ENCODE measurements at places on chromosomes 4 and X.

DNA sequence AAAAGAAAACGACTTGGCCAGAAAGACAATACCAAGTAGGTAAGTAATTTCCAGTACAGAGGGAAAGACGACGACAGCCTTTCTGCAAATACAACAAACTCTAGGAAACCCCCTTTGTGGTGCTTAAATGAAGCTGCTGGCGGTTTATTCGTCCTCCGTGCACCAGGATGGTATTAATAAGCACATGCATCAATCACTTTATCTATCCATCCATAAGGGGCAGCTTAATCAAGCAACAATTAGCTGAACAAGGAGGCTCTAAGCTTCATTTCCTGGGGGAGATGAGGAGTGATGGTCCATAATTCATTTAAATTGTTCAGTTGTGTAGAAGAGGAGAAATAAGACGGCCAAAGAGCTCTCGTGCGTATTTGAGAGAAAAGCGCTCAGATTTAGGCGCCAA, 26.2 kb downstream of the IRF2 start:
- no peak for DNase-seq

- no peak for DNase-seq
Observed at GRCh38 chr4:56469489-56470210, 2.2 kb downstream of the SRP72 start.

DNA sequence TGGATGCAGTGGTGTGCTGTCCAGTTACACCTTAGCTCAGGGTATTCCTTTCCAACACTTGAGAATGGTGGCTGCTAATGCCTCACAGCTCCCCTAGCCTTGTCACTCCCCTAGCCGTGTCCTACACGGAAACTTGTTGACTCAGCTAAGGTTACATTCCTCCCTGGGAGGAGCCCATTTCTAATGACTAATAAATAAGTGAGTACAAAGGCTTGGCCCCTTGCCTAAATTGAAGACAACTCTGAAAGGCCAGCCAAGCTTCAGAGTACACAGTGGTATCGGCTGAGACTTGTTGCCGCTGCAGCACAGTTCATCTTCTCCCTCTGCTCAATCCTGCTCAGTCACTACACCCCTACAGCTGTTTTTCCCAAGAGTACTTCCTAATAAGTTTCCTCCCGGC, 21.2 kb upstream of the SLC25A31 start:
- DNase-seq: no peak

GRCh38 chr4:118112117-118113046, 78.1 kb downstream of the NDST3 start:
- DNase-seq: no peak

DNA sequence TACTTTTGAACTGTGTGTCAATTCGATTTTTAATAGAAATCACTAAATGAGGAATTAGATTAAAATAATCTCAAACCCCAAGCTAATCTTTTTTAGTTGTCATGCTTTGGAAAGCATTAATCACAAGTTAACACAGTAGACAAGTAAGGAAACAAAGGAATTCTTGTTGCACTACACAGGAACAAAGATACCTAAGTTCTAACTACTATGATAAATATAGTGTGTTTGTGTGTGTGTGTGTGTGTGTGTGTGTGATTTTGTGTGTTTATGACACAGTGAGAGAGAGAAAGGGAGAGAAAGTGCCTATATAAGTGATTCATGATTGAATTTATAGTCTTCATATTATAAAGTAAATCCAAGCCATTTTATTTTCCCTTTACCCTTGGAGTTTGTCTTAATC, 931.4 kb downstream of the PCDH7 start:
- no peak for DNase-seq

- no peak for DNase-seq
Observed at GRCh38 chrX:129779747-129780146, at the start of gene SASH3. Gene SASH3 (plus strand): TSS chrX:129779949. CDS start chrX:129780098, 149 bp downstream.

GRCh38 chr4:2825740-2826139, 17.9 kb upstream of the ADD1 start:
- no peak for DNase-seq

GRCh38 chr4:142923619-142924018, 77.5 kb upstream of the INPP4B start:
- no peak for DNase-seq

GRCh38 chr4:75639124-75639695, 8.9 kb upstream of the CDKL2 start:
- no peak for DNase-seq

- no peak for DNase-seq
Observed at GRCh38 chr4:149980941-149981340, 97.3 kb upstream of the DCLK2 start.

DNA sequence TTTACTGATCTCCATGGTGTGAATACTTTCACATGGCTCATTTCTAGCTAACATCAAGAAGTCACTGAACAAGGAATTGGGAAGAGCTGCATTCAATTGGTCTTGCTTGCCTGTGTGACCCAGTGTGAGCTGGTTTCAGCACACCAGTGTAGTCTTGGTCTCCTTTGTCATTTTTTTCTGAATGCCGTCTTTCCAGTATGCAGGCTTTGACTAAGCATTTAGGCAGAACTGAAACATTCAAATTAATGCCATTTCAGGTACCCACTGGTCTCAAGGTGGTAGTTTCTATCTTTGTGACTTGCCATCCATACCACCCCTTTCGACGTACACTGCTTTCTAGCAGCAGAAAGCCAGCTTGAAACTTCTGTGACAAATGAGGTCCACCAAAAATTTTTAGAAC, 550.5 kb upstream of the BOD1L1 start:
- no peak for DNase-seq

DNA sequence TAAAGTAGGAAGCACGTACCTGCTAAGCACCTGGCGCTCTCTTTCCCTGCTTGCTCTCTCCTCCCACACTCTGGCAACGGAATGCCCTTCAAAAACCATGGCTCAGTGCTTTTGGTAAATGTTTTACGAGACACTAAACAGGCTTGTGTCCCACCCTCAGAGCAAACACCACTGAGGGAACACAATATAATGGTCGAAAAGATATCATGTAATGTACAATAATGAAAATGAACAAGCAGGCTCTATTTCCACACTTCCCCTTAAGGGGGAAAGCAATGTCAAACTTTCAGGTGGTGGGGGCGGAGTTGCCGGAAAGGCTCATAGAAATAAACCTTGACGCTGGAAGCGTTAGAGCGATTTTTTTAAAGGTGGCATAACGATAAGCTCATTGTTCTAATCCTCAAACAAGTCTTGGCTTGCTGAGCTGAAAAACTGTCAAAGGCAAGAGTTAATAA, 115.1 kb downstream of the RBM47 start:
- DNase-seq: peak; percentile 53

- no peak for DNase-seq
Observed at GRCh38 chr4:108327642-108328382, 159.1 kb upstream of the LEF1 start.

DNA sequence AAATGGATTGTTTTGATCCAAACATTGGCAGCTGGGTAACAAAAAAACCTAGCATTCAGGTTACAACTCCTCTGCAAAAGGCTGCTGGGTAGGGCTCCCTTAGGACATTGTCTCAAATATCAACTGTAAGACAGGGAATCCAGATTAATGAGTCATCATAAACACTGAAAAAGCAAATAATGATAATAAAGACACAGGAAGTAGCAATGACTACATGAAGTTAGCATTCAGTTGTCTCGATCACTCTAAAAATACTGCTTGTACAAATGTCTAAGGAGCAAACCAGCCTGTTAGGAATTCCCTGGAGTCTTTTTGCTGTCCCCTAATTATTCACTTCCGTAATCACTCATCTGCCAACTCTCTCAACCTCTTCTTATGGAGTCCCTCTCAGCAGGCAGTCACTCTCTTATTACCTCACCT, 259.2 kb downstream of the GPC3 start:
- no peak for DNase-seq

DNA sequence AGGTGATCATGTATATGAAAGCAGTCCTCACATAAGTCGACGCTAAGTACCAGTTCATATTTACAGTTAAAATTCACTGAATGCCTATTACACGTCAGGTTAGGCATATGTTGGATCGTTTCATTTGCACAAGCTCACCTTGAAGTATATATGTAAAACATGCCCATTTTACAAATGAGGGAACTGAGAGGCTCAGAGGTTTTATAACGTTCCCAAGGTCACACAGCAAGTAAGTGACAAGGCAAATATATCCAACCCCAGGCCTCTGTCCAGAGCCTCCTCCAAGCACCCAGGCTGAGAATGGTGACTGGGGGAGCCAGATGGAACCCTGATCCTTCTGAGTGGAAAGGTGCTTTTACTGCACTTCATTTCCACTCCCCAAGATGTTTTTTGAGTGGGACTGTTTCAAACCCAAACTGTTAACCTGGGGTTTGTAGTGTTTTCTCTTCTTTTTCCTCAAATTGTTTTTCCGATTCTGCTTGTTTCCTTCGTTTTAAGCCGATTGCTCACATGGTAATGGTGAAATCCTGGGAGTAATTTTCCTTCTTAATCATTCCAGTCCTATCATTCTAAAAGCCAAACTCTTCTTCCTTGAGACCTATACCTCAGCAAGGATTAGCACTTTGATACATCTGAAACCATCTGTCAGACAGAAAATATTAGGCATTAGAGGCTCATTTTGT, 791 bp downstream of the SMIM20 start:
- DNase-seq: no peak

DNA sequence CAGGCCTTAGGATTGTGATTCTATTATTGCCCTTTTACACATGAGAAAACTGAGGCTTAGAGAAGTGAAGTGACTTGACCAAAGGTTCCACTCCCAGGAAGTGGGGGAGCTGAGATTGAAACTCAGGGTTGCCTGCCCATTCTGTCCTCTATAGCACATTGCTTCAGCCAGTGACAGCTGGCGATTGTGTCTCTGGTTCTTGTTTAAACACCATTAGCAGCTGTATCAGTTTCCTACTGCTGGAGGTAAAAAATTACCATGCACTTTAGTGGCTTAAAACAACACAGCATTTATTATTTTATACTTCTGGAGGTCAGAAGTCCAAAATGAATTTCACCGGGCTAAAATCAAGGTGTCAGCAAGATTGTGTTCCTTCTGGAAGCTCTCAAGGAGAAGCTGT, 205.8 kb upstream of the MAMLD1 start:
- DNase-seq: no peak

DNA sequence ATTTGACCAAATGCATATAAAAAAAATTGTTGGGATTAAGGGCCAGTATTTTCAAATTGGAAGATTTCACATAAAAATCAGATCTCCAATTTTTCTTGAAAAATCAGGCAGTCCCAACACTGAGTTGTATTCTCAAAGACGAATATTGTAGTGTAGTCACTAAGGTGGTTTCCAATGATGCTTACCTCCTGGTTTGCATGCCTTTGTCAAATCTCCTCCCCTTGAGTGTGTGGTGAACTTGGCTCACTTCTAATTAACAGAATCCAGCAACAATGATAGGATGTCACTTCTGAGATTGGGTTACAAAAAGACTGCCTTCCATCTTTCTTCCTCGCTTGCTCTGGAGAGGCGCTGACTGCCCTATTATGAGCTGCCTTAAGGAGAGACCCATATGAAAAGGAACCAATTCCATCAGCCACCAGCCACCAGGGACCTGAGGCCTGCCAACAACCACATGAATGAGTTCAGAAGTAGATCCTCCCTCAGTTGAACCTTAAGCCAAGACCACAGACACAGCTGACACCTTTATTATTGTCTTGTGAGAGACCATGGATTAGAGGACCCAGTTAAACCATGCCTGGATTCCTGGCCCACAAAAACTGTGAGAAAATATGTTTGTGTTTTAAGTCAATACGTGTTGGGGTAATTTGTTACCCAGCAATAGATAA, 31.2 kb upstream of the TSPAN5 start:
- no peak for DNase-seq

DNA sequence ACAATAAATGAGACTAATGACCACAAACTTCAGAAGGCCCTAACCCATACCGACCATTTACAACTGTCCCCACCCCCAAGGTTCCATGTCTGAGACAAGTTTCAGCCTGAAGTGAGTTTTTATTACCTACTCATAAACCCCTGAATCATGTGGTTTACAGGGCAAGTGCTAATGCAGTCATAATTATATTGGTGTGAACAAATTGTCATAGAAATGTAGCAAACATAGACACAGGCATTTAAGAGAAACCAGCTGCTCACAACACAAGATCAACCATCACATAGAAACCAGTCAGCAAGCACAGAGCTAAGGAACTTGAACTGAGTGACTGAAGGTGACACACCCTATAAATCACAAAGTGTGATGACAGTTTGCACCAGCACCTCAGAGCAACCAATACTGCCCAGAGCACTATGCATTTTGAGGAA, 173.8 kb upstream of the MID1 start:
- no peak for DNase-seq

GRCh38 chrX:9320940-9321339, 143.9 kb upstream of the TBL1X start:
- no peak for DNase-seq

DNA sequence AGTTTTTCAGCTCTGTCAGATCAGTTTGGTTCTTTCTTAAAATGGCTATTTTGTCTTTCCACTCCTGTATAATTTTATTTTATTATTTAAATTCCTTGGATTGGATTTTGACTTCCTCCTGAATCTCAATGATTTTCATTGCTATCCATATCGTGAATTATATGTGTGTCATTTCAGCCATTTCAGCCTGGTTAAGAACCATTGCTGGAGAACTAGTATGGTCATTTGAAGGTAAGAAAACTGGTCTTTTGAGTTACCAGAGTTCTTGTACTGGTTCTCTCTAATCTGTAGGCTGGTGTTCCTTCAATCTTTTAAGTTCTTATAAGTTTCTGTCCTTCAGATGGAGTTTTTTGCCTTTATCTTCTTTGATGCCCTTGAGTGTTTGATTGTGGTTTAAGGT, 815.5 kb downstream of the KLHL13 start:
- no peak for DNase-seq

DNA sequence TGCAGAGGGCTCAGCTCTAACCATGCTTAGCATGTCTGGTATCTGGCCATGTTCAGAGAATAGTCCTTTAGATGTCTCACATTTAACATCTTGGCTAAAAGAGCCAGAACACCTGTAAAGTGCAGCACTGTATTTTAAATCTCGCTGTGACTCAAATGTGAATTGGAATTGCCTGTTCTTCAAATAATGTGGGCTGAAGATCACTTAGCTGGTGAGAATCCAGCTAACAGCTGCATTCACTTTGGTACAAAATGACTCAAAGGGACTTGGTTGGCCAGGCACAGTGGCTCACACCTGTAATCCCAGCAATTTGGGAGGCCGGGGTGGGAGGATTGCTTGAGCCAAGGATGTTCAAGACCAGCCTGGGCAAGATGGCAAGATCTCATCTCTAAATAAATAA, 63.5 kb upstream of the PLAC8 start:
- no peak for DNase-seq

DNA sequence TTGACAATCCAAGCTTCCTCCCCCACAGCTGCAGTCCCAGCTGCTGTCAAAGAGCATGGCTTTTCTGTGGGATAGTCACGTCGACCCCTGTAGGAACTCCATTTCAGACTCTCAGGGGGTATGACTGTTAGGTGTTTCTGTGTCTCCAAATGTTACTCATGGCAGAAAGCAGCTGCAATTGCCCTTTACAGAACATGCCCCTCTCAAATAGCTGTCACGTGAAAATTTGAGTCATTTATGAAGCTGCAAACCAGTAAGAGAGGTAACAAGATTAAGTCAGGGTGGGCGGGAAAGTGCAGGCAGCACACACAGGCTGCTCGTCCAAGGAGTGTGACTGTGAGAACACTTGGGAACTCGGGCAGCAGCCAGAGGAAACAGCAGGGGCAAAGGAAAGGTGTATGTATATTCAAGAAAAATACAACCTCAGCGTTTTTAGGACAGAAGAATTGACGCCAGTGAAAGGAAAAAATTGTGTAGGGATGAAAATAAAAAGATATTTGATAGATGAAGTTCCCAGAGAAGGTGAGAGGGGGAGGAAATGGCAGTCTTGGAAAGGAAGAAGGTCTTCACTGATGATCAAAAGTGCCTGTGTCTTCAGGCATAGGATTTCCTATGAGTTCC, 66.5 kb upstream of the TMEM184C start:
- DNase-seq: no peak
